ENCODE measurements at places on chromosomes 13 and 19. TPM values are rescaled to one million over a fixed set of nuclear protein-coding genes. Genes with fewer than 3 reads are reported as not detected.

Gene CPT1C
- 3.8 TPM for total RNA-seq

Gene ZNF470
- 2.0 TPM for total RNA-seq

Gene SLC25A41
- total RNA-seq = 0.23 TPM

Gene CCDC8
- total RNA-seq = not detected

Gene DENND1C
- total RNA-seq = 94.3 TPM

Gene ATP11A
- total RNA-seq = 64.2 TPM

Gene DNAJC15
- total RNA-seq = 18.2 TPM

Gene RNF113B
- total RNA-seq = not detected

Gene SIGLEC8
- total RNA-seq = not detected

Gene KLK14
- 0.64 TPM for total RNA-seq

Gene ETHE1
- 54.9 TPM for total RNA-seq

Gene CCDC194
- total RNA-seq = 4.0 TPM

Gene ZNF345
- total RNA-seq = 3.6 TPM

Gene RNASEH2B
- 127 TPM for total RNA-seq

Gene NCAN
- total RNA-seq = 0.48 TPM

Gene LACC1
- total RNA-seq = 0.45 TPM

Gene IRGC
- total RNA-seq = not detected

Gene MEDAG
- total RNA-seq = not detected

Gene FGF22
- total RNA-seq = not detected

Gene LILRB4
- 0.23 TPM for total RNA-seq

Gene KLC3
- not detected for total RNA-seq

Gene ATP4A
- total RNA-seq = not detected

Gene CEACAM3
- not detected for total RNA-seq

Gene METTL21C
- total RNA-seq = not detected

Gene SLC6A16
- 3.5 TPM for total RNA-seq

Gene C5AR2
- 0.86 TPM for total RNA-seq
